Hematopoietic multipotent progenitor cell treated with erythropoietin and hydrocortisone succinate and interleukin-3 and kit ligand, for 4 days (in vitro differentiated cells): ENCODE measurements at places on chromosomes 2 and 18.

GRCh38 chr2:58535182-58535581, 294.1 kb upstream of the FANCL start:
- peak; percentile 4 for DNase-seq

DNA sequence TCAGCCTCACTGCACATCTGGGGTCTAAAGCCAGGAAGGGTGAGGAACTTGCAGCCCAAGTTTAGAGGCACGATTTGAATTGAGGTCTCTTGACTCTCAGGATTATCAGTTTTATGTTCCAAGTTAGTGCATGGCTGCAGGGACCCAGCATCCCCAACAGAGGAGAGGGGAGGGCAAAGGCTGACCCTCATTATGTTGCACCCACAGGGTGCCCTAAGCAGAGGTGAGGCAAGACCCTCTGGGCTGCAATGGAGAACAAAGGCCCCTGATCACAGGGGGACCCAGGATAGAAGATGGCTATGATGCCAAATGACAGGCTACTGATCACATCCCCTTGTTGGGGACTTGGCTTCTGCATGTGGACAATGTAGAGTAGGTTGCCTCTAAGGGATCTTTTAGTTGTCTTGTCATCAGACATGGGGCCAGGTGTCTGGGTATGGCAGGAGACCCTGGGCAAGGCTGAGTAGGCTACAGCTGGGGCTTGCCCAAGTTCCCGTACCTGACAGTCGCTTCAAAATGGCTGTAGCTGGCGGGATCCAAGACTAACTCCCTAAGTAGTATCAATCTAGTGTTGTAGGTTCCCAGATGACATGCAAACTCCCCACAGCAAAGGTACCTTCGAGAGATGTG, 4.5 kb upstream of the GDF7 start:
- no peak for DNase-seq

DNA sequence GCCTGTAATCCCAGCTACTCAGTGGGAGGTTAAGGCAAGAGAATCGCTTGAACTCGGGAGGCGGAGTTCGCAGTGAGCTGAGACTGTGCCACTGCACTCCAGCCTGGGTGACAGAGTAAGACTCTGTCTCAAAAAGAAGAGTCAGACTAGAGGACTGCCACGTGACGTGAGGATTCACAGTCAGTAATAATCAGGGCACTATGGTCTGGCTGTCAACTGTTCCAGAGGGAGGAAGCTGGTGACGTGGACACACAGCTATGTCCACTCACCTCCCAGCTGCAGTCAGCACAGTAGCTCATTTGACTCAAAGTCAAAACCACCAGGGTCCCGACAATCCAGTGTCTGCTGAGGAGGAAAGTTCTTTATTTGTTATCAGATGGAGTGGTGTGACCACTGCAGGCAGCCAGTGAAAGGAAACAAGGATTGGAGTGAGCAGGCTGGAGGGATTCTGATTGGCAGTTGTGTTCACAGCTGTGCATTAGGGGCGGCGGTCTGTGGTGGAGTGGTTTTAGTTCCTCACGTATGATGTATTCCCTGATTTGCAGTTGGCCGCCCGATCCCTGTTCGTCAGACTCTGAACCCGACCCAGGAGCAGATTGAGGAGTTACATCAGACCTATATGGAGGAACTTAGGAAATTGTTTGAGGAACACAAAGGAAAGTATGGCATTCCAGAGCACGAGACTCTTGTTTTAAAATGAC, 37.9 kb downstream of the MOGAT1 start:
- DNase-seq = peak; percentile 83

- peak; percentile 42 for DNase-seq
Observed at GRCh38 chr2:164620873-164621763, at the start of gene GRB14. Gene GRB14 (minus strand): TSS chr2:164621482. CDS start chr2:164621309, 173 bp downstream.

- DNase-seq = no peak
Observed at GRCh38 chr2:79139423-79139822, 19.1 kb downstream of the REG1A start.

DNA sequence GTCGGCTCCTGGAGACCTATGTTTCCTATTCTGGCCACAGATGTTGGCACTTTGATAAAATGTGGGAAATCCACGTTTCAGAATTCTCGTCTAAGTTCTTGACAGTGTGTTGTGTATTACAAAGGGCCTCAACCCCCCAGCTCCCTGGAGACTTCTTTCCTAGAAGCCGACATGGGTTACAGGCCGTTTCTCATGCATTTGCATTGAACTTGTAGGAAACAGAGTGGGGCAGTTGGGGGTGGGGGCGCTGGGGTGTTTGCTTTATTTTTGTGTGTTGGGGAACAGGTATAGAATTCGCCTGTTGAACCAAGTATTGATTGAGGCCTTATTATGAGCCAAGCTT, 104.0 kb downstream of the CABLES1 start:
- DNase-seq = no peak

DNA sequence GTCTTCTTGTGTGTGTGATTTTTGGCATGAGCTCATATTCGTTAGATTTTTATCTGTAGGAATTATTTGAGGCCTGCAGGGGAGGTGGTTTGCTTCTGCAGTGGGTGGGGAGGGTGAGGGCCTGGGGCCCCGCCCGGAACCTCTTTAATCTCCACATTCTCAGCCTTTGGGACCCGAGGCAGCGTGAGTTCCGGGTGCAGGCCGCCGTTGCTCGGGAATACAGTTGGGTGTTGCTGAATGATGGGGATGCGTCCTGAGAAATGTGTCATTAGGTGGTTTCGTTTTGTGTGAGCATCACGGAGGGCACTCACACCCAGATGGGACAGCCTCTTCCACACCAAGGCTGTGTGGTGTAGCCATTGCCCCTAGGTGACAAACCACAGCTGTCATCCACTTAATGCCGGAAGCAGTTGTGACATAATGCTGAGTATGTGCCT, 13.7 kb upstream of the GAL3ST2 start:
- peak; percentile 59 for DNase-seq

DNA sequence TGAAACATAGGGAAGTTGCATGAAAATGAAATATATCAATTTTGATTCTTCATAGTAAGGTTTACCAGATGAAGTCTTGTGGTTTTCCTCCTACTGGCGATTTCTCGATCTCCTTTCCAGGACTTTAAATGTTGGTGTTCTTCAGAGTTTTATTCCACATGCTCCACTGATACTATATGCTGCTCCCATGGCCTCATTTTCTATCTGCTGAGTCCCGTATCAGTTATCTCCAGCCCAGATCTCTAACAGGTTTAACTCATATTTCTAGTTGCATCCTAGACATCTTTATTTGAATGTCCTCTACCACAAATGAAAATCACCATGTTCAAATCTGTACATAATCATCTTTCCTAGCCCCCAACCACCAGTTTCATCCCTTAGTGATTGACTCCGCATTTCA, 71.8 kb downstream of the COX7A2L start:
- no peak for DNase-seq

DNA sequence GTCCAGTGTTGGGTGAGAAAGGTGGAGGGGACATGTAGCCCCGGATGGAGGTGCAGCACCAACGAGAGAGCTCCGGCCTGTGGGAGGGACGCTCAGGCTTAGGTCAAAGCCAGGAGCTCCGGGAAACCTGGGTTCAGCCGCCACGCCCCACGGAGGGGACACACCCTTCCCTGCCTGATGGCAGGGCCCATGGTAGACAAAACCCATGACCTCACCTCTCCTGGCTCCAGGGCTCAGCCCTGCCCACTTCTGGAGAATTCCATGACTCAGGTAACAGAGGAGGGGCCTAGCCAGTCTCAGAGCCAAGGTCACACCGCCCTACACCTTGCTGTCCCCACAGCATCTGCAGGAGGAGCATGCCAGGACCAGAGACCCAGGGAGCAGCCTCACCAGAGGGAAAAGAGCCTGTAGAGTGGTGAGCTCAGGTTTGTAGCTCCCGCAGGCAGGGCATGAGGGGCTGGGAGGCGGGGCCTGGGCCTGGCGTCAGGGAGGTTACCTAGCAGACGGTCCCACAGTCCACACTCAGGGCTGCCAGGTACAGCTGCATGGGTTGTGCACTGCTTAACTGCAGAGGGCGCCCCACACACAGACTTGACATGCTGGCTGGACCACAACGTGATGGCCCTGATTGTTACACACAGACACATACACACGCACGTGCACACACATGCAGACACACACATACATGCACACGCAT, 70.8 kb upstream of the SMAD7 start:
- peak; percentile 78 for DNase-seq

DNA sequence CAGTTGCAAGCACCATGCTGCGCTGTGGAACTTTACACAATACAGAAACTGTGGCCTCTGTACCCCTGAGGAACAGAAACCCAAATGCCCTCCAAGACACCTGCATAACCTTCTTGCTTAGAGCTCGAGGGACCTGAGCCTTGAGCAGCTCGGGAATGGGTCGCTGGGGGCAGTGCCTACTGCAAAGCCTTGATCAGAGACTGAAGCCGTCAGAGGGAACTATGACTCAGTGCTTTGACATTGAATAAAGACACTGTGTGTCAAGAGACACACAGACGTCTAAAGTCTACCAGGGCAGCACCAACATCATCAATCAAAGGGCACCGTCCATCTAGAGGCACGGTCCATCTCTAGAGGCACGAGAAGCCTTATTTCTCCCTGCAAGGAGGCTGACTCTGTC, 30.6 kb downstream of the GPR45 start:
- no peak for DNase-seq

DNA sequence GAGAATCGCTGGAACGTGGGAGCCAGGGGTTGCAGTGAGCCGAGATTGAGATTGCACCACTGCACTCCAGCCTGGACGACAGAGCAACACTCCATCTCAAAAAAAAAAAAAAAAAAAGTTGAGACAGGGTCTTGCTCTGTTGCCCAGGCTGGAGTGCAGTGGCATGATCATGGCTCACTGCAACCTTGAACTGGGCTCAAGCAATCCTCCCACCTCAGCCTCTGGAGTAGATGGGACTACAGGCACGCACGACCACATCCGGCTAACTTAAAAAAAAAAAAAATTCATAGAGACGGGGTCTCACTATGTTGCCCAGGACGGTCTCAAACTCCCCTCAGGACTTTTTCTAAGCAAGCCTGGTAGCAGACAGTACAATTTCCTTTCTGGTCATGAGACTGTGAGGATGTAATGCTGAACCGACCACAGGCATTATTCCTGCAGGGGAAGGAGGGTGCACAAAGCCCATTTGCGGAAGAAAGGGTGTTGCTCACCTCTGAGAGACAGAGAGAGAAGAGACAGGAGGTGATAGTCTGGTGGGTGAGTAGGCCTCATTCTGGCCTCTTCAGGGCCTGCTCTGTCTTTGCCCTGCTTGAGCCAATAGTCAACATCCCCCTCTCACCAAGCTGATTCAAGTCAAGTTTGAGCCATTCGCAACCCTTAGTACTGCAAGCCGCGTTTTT, 205.3 kb downstream of the ZFP36L2 start:
- DNase-seq = no peak

DNA sequence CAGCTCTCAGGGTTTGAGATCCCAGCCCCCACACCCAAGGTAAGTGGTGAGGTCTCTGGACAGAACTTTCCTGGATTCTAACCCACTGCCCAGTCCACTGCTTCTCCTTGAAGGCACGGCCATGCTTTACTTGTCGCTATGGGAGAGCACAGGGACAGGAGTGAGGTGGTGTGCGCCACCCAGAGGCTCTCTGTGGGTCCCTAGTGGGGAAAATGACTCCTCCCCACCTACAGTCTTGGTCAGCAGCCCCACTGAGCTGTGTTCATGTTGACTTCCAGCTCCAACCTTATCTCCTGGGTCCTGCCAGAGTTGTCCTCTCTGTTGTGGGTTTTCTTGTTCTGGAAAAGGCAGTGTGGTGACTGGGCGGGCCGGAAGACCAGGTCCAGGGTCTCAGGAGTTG, 11.1 kb downstream of the TET3 start:
- DNase-seq = peak; percentile 53

DNA sequence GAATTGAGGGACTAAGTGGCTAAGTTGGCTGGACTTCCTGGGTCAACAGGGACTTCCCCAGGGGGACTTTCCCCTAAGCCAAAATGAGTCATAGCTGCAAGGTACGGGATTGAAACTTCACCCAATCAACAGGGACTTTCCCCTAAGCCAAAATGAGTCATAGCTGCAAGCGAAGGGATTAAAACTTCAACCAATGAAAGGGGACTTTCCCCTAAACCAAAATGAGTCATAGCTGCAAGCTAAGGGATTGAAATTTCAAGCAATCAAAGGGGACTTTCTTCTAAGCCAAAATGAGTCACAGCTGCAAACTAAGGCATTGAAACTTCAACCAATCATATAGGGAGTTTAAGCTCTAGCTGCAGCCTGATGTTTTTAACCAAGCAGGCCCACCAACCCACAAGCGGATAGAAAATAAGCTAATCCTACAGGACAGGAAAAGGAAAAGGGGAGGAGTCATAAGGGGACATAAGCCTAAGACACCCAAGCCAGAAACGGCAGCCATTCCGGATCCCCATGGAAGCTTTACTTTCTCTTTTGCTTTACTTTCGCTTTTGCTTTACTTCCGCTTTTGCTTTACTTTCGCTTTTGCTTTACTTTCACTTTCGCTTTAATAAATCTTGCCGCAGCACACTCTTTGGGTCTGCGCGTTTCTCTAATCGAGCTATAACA, 1375.4 kb upstream of the CELF4 start:
- DNase-seq = peak; percentile 28

GRCh38 chr2:133509777-133510176, 58.5 kb downstream of the NCKAP5 start:
- no peak for DNase-seq

GRCh38 chr2:195961873-195962272, 106.8 kb downstream of the DNAH7 start:
- DNase-seq = peak; percentile 65

GRCh38 chr2:99153921-99154604, 679 bp downstream of the TSGA10 start:
- no peak for DNase-seq

- no peak for DNase-seq
Observed at GRCh38 chr2:205627085-205627484, 55.2 kb upstream of the NRP2 start.

DNA sequence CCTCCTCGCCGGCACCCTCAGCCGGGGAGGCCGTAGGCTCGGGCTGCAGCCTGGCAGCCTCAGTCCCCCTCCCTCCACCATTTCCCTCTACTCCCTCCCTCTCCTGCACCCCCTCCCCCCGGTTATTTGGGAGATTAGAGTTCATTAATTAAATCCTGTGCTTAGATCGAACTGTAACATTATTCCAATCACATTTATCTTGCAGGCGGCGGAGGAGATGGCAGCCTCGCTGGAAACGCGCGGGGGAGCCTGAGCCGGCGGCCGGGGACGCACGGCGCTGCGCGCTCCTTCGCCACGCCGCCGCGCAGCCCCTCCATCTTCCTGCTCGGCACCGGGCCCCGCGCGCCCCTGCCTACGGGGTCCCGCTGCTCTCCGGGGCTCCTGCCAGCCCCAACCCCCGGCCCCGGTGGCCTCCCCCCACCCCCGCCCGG, at the start of gene ST8SIA3:
Gene ST8SIA3, plus strand, starts transcription at position 287 of the 431 bp plus-strand sequence. CDS start 290 bp downstream, outside the sequence.
- DNase-seq = no peak
